MM.1S (cell line): ENCODE measurements at places on chromosomes 11 and 22.

- H3K27me3 ChIP-seq, result no peaks in the 10 kb centered on the region
- H3K4me3 ChIP-seq, result no peak overlapping the region
- no peak overlapping the region for H3K27ac ChIP-seq
- no peaks in the 10 kb centered on the region for H3K36me3 ChIP-seq
These were observed 295.6 kb downstream of the CASP12 start for GRCh38 chr11:104602643-104603042.

DNA sequence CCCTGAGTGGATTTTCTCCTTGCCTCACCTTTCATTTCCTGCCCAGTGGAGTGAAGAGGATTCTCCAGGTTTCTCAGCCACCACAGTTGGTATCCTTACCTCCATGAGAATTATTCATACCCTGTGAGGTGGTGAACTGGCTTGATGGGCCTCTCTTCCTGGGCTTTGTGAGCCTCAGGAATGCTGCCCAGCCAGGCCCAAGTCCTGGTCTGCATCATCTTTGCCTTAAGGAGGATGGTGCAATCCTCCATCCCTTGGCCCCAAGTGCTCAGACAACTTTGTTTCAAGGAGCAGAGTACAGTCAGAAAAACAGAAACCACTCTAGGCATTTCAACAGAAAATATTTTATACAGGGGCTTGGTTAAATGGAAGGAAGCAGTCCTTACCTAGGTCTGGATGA lies 114.2 kb upstream of the CADM1 start:
- no peaks in the 10 kb centered on the region for H3K36me3 ChIP-seq
- H3K4me3 ChIP-seq, result no peak overlapping the region
- no peak overlapping the region for H3K27ac ChIP-seq
- H3K4me1 ChIP-seq, result no peaks in the 10 kb centered on the region

DNA sequence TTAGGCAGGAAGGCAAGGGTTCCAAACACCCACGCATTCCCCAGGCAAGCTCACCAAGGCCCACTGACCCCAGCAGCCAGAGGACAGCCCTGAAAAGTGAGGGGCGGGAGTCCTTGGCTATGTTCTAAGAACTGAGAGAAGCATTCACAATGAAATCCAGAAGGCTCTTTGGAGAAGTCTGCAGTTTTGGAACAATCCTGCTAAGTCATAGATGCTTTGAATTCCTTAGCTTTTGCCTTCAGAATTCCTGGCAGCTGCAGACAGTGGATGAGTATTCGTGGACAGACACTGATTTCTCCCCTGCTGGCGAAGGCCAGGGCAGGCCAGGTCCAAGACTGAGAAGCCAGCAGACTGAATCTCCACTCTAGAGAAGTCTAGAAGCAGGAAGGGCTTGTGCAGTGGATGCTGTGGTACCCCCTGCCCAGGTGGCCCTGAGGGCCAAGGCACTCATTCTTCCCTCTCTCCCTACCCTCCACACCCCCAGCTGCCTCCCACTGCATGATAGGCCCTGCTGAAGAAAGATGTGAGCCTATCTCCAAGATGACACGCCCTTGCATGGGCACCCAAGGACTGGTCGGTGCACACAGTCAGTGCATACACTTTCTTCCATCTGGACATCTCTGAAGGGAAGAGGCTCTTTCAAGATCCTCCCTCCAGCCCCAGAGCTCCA lies 133.2 kb upstream of the TEAD1 start:
- no peaks in the 10 kb centered on the region for H3K36me3 ChIP-seq
- no peak for DNase-seq
- no peak overlapping the region for H3K4me3 ChIP-seq
- H3K4me1 ChIP-seq, result no peaks in the 10 kb centered on the region
- no peaks in the 10 kb centered on the region for H3K27me3 ChIP-seq

GRCh38 chr22:28112548-28113043 lies 193.5 kb upstream of the PITPNB start:
- peak; percentile 10 for DNase-seq
- no peak overlapping the region for H3K27ac ChIP-seq
- H3K4me3 ChIP-seq, result no peak overlapping the region
- H3K36me3 ChIP-seq, result no peaks in the 10 kb centered on the region

- H3K4me3 ChIP-seq, result no peak overlapping the region
- no peaks in the 10 kb centered on the region for H3K4me1 ChIP-seq
- H3K27me3 ChIP-seq, result no peaks in the 10 kb centered on the region
- no peak for DNase-seq
- no peak overlapping the region for H3K27ac ChIP-seq
These were observed 9.6 kb downstream of the PTS start for GRCh38 chr11:112235750-112236390.

DNA sequence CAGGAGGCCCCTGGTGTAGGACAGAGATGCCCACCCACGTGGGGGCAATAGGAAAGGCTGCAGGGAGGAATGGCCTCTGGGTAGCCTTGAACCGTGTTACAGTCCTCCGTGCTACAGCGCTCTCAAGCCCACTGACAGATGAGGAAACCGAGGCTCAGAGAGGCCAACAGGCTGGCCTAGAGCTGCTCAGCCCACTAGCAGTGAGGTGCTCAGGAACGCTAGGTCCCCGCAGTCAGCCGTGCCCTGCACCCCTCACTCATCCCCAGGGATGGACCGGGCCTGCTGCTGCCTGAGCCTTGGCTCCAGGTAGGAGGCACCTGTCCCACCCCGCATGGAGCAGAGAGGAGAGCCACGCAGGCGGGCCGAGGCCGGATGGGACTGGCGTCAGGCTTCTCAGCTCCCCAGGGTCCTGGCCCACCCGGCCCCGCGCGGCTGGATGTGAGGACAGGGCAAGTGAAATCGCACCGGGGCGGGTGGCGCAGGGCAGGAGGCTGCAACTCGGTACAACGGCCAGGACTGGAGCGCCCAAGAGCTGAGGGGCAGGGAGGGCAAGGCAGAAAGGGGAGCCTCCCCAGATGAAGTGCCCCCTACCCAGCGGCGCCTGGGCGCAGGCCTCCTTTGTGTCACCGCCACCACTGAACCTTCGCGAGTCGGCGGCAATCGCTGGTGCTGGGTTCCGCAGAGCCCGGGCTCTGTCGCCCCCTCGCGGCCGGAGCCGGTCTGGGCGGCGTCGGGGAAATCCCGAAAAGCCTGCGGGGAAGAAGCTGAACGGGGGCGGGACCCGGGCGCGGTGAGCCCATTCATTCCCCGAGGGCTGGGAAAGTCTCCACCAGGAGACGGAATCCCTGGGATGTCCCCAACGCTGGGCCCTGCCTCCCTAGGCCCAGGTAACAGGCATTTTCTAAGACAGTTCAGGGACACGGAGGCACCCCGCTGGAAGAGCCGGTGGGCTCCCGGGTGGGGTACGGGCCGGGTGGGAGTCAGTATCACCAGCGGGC lies 8.4 kb upstream of the SLC2A11 start:
- H3K27me3 ChIP-seq, result no peaks in the 10 kb centered on the region
- peak overlapping the region; percentile 100; the same call in 1 of the 2 replicates for H3K27ac ChIP-seq
- peak; percentile 81 for DNase-seq
- peaks cover 47% of the 10 kb centered on the region for H3K4me1 ChIP-seq
- H3K4me3 ChIP-seq, result peak overlapping the region; percentile 51; the same call in 1 of the 2 replicates
- H3K36me3 ChIP-seq, result no peaks in the 10 kb centered on the region

- no peak overlapping the region for H3K4me3 ChIP-seq
- H3K4me1 ChIP-seq, result no peaks in the 10 kb centered on the region
- H3K36me3 ChIP-seq, result no peaks in the 10 kb centered on the region
These were observed 164.9 kb upstream of the BLID start for GRCh38 chr11:122280870-122281269.
